ENCODE measurements at places on chromosomes 16 and 17. TPM values are rescaled to one million over a fixed set of nuclear protein-coding genes. Genes with fewer than 3 reads are reported as not detected.

The SLX1A gene
- total RNA-seq: 11.6 TPM

The ASIC2 gene
- total RNA-seq: 0.22 TPM

The HBQ1 gene
- total RNA-seq: not detected

The TMEM88 gene
- total RNA-seq: 1.2 TPM

The GAS2L2 gene
- total RNA-seq: not detected

The EIF5A gene
- total RNA-seq: 575 TPM

The KRT31 gene
- total RNA-seq: not detected

The DNAI2 gene
- not detected for total RNA-seq

The PPY gene
- total RNA-seq: not detected

The MT1H gene
- total RNA-seq: not detected

All from articular chondrocyte of knee joint (primary cell).